ENCODE measurements at places on chromosomes 5 and 9.

- DNase-seq, result no peak
These were observed 26.6 kb upstream of the OBP2B start for GRCh38 chr9:133235549-133236222.

DNA sequence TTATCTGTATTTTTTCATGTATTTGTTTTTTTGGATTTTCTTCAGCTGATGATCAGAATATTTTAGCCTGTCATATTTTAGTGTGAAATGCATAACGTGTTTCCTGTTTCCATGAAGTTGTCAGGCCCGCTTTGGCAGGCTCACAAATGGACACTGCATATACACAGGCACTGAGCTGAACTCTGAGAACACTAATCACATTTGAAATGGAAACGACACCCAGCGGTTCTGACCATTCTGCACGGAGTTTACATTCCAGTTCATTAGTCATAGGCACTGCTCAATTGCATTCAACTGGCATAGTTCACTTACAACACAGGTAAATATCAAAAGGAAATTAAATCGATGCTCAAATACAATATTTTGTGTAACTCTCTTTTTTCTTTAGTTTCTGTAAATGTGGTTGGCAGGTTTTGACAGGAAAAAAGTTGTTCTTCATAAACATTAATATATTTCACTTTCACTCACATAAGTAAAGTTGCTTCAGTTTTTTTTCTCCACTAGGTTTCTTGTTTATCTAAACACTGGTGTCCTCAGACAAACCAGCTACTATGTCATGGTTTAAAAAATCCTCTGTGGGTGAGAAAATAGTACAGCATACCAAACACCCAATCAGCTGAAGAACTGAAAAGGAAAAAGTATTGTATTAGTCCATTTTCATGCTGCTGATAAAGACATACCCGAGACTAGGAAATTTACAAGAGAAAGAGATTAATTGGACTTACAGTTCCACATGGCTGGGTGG, 559.0 kb upstream of the DAP start:
- no peak for DNase-seq

GRCh38 chr5:138241688-138242571, 28.8 kb upstream of the CDC23 start:
- DNase-seq, result no peak

GRCh38 chr9:98086461-98086860, 29.9 kb downstream of the NANS start:
- no peak for DNase-seq

DNA sequence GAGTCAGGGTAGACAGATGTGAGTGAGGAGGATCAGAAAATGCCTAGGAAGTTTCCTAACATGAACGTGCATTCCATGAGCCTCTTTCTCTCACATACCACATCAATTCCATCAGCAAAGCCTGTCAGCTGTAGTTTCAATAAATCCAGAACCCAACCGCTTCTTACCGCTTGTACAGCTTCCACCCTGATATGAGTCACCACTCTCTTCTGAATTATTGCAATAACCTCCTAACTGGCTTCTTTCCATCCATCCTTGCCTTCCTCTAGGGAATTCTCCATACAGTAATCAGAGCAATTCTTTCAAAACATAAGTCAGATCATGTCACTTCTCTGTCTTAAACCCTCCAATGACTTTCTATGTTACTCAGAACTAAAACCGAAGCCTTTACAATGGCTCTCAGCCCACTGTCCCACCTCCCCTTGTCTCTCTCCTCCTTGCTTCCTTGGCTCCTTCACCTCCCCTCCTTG, 8.1 kb upstream of the RAD23B start:
- DNase-seq, result no peak

- DNase-seq, result peak; percentile 10
These were observed 476.4 kb downstream of the KDM4C start for GRCh38 chr9:7234144-7234543.

DNA sequence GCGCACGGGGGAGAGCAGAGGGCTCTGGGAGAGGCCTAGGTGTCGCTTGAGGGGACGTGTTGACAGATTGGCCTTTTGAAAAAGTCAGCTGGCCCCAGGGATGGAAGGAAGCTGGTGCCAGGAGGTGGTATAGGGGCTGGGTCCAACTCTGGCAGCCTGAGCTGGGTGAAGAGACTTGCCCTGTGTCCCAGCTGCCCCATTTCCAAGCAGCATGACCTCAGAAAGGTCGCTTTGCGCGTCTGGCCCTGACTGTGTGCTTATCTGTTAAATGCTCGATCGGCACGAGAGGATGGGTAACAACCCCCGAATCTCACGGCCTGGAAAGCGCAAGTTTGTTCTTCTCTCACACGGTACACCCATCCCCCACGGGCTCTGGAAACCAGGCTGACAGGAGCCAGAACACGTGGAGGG, 31.2 kb upstream of the LAMC3 start:
- no peak for DNase-seq

GRCh38 chr9:130499804-130500263, 55.1 kb downstream of the ASS1 start:
- no peak for DNase-seq

DNA sequence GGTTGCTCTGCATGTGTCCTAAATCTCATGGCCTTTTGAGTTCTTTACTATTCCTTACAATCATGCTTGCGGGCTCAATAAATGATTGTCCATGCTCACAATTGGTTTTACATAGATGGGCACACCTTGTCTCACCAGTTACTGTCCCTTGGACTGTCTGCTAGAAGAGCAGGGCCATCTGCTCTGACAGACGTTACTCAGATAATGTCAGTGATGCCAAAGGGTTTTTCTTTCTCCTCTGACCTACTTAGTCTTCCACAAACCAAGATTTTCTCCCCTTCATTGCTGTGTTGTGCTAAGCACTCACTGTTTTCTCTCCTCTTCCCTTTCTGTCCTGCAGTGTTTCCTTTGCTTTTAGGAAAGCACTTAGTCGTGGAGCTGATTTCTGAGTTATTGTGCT, 562.3 kb downstream of the KIF4B start:
- DNase-seq, result no peak

DNA sequence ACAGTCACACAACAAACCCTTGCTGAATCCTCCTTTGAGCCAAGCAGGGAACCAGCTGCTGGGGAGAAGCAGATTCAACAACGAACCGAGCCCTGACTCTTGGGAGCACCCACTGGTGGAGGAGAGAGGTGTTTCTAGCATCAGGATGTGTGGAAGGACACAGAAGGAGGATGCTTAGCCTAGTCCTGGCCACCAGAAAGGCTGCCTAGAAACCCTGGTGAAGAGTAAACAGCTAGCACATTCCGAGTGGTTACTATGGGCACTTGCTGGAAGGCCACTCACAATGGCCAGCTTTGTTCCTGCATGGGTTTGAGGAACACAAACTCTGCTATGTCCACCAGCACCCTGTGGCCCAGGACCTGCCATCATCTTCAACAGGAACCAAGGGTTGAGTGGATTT, 1.8 kb downstream of the TIFAB start:
- DNase-seq, result no peak

DNA sequence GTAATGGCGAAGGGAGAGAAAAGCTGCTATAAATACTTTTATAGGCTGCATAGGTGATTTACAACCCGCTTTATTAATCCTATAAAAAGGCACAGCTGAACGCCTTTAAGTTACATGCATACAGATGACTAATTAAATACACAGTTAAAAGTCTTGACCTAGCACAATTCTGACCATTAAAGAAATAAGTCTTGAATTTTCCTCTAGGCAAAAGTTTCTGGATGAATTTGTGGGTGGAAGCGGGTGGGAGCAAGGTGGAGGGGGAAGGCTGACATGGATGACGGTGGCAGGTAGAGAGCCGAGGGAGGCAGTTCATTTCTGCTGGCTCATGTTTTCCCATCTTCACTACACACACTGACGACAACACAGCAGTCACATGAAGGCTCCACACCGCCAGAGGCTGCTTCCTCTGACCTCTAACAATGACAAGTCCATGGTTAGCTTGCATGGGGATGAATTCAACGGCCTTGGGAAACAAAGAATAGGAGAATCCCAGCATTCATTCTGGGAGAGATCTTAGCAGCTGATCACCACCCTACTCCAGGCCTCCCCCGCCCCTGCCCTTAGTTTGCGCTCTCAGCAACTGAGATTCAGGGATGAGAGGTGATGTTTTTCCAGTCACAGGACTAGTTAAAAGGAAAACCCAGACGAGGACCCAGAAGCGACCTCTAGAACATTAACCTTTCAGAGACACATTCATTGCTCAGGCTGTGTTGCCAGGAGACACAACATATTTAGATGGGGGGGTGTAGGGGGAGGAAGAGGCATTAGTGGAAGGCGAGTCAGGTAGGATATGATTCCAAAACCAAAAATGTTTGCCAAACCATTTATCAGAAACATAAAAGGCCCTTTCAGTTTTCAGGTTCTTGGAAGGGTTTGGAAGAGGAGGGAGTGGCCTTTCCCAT, 329.3 kb downstream of the PIK3R1 start:
- DNase-seq, result no peak

DNA sequence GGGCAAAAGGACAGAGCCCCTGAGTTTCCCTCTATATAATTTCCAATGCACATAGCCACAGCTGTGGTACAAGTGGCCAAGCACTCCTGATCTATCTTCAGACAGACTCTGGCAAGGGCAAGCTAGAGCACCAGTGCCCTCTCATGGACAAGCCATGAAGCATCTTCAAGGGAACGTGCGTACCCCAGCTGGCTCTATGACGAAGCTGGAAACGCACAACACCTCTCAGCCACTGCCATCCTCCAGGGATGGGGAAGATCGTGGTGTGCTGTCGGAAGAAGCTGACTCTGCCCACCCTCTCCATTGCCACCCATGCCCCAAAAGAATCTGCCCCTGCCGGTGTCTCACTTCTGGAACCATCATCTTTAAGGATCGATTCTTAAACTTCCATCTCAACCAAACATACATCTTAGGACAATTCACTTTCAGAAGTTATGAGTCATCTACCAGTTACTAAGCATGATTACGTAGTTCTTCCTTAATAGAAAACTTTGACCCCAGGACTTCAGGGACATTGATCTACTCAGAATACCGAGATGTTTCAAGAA, 482.9 kb downstream of the AGTPBP1 start:
- DNase-seq, result no peak

DNA sequence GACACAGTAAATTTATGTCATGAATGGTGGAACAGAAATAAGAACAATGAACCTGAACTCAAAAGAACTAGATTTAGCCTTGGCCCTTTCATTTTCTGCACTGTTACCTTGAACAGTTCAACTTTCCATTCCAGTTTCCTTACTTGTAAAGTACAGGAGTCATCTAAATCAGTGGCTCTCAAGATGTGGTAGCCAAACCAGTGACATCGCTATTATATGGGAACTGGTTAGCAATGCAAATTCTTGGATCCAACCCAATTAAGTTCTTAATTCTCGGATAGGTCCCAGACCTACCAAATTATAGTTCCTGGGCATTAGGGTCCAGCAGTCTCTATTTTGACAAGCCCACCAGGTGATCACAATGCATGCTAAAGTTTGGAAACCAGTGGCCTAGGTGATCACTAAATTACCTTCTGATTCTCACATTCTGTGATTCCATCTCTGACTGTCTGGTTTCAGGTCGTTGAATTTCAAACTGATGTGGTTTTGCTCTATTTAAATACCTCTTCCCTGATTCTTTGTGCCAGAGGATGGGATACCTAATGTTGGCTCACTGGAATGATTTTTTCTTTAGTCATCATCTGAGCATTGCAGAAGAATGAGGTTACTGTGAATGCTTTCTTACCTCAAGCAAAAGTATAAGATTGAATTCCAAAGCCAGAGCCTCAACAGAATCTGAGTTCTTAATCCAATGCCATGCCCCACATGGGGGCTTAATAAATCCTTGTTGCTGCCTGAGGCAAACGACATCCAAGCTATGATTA, 253.8 kb downstream of the ENC1 start:
- DNase-seq, result no peak

GRCh38 chr5:74665273-74665672, 19.8 kb upstream of the HEXB start:
- no peak for DNase-seq

DNA sequence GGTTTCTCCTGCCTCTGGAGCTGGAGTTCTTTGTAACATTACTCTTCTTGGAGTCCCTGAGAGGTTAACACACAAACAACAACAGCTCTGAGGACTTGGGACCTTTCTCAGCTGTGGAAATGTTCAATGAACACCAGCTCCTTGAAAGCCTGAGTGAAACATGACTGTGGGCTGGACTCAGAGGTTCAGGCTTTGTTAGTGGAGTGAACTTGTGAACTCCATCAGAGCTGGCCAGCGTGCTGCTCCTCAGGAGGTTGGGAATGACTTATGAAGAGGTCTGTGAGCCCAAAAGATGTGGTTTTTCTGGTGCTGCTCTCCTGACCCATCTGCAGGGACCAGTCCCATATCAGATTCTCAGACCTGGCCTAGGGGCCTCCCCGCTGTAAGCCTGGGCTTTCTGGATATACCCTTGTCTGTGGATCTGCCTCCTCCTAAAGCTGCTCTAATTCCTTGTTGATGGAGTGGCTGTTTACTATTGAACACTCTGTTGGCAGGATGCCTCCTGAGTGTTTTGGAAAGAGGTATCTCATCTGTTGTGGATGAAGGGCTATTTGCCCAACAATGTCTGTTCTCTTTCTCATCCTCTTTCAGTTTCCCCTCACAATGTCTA, 170.0 kb upstream of the GDNF start:
- no peak for DNase-seq

GRCh38 chr5:146467760-146468159, 20.6 kb downstream of the TCERG1 start:
- DNase-seq, result no peak

DNA sequence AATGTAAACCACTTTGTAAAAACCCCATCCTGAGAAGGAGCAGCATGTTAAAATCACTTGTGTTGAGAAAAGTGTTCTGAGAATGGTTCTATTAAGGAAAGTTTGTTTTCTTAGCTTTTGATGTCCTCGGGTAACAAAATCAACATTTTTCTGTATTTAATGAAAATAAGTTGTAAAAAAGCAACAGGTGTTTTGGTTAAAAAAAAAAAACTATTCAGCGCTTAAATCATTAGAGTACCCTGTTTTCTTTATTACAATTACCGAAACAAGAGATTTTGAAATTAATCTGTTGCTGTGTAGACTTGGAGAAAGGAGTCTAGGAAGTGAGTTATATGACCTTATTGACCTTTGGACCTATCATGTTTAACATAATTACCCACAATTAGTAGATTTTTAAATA, 167.7 kb downstream of the XRCC4 start:
- DNase-seq, result no peak

DNA sequence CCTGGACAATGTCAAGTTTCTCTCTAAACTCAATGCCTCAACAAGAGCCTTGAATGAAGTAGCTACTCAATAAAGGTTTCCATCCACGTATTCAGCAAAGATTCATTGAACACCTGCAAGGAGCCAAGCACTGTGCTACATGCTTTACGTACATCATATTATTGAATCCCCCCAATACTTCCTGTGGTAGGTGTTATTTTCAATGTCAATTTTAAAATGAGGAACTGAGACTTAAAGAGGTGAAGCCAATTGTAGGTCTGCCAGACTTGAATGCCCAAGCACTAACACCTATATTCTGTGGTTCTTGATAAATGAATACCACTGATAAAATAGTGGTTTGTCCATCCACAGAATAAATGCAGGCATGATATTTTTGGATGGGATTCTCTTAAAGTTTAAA, 162.3 kb downstream of the DRD1 start:
- no peak for DNase-seq

GRCh38 chr5:156109317-156110023, 217.5 kb upstream of the SGCD start:
- DNase-seq, result no peak
